ENCODE measurements at places on chromosomes 4 and X. TPM values are rescaled to one million over a fixed set of nuclear protein-coding genes. Genes with fewer than 3 reads are reported as not detected.

DNA sequence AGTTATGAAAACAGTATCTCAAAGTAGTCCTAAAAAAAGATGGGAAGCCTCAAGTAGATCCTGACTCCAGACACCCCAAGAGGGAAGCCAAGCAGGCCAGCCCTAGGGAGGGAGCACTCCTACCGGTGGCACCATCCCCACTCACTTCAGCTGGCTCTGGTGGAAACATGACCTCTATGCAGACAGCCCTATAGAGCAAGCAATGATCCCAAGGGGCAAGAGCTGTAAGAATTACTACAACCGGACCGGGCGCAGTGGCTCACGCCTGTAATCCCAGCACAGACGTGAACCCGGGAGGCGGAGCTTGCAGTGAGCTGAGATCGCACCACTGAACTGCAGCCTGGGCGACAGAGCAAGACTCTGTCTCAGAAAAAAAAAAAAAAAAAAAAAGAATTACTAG, 5.7 kb downstream of the LETM1 start:
- peaks cover 48% of the 10 kb centered on the region for H3K4me1 ChIP-seq
- H3K27ac ChIP-seq = no peak overlapping the region
- H3K4me3 ChIP-seq = no peak overlapping the region
- DNase-seq = no peak
- H3K27me3 ChIP-seq = no peaks in the 10 kb centered on the region

GRCh38 chr4:184103527-184104264, 114.0 kb downstream of the ENPP6 start:
- H3K4me1 ChIP-seq = peaks cover 15% of the 10 kb centered on the region
- no peak for DNase-seq
- no peak overlapping the region for H3K4me3 ChIP-seq
- no peaks in the 10 kb centered on the region for H3K36me3 ChIP-seq
- peak overlapping the region; percentile 72 for H3K27ac ChIP-seq
- H3K27me3 ChIP-seq = no peaks in the 10 kb centered on the region

DNA sequence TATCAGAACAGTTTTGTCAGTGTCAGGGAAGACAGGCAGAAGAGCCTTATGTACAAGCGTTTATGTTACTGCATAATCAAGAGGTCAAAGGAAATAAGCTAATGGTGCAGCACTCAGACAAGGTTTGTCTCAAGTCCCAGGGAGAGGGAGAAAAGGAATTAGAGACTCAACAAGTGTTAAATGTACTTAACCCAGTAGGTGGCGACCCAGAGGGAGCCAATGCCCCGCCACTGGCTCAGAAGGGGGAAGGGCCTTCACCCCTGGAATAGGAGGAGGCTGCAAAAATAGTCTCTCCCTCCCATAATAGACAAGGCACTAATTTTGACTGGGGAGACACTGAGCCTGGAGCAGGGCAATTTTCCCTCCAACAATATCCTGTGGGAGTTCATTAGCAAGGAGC, 14.1 kb upstream of the PAPSS1 start:
- no peak overlapping the region for H3K27ac ChIP-seq
- peaks cover 11% of the 10 kb centered on the region for H3K4me1 ChIP-seq
- no peaks in the 10 kb centered on the region for H3K36me3 ChIP-seq
- no peaks in the 10 kb centered on the region for H3K27me3 ChIP-seq
- DNase-seq = no peak
- no peak overlapping the region for H3K4me3 ChIP-seq

DNA sequence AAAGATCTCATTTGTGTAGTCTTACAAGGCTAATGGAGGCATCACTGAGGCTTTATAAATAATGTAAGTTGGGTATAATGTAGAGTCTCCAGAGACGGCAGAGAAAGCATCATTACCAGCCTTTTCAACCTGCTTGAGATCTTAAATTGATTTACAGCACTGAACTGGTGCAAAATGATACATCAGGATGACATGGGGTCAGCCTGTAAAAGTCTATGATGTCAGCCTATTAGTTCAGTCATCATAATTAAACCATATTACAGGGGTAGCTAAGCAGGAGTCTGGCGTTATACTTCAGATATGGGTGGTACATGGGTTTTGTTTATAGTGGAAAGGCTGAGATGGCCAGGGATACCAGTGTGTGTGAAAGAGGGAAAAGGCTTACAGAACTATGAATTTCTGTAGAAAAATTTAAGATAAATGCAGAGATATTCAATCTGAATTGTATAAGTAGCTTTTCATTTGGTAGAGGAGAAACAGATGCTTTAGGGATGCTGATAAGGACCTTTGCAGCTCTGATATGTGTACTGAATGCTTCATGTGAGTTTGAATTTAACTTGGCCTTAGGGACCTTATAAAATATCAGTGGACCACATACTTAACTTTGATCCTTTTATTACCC, 2.7 kb downstream of the SMAD1 start:
- no peak overlapping the region for H3K27ac ChIP-seq
- H3K4me3 ChIP-seq = no peak overlapping the region
- no peaks in the 10 kb centered on the region for H3K27me3 ChIP-seq

- no peaks in the 10 kb centered on the region for H3K27me3 ChIP-seq
- peak; percentile 57 for DNase-seq
- H3K27ac ChIP-seq = peak overlapping the region; percentile 82
- no peaks in the 10 kb centered on the region for H3K36me3 ChIP-seq
Measured at GRCh38 chrX:104113222-104113965, 1.1 kb downstream of the ZCCHC18 start.

DNA sequence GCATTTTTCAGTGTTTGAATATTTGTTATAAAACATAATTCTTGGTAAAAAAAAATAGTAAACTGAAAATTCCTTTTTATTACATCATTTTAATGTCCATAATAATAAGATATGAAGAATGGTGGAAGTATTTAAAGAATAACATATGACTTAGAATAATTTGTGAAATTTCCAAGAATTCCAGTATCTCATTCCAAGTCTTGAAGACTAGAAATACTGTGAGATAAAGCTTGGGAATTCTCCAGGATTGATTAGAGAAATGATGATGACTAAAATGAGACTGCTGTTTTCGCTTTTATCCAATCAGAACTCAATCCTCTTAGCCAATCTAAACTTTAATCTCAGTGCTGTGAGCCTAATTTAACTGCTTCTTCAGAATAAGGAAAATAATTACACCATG, 184.2 kb upstream of the HCCS start:
- H3K36me3 ChIP-seq = no peaks in the 10 kb centered on the region
- H3K27me3 ChIP-seq = no peaks in the 10 kb centered on the region
- no peak overlapping the region for H3K4me3 ChIP-seq

DNA sequence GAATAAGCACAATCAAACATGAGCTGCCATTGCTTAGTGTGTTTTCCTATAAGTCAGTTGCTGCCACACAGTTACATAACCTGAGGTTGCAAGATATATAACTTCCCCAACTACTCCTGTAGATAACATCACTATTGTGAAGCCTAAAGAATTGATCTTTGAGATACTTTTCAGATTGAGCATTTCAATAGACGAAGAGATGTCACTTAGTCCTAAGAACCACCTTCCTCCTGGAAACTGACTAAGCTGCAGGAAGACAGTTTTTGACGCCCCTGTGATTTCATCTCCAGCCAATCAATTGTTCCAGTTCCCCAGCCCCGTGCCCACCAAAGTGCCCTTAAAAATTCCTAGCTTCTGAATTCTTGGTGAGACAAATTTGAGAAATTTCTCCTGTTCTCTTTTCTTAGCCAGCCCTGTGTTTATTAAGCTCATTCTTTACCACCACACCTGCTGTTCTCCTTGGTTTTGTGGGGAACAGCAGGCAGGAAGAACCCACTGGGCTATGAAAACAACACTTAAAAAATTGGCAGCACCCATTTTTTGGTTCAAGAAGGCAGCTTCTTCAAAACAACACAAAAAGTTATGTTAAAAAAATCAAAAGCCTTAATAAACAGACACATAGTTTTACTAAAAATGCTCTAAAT, 317.1 kb upstream of the PABPC4L start:
- DNase-seq = no peak
- no peaks in the 10 kb centered on the region for H3K27me3 ChIP-seq
- no peak overlapping the region for H3K27ac ChIP-seq
- no peaks in the 10 kb centered on the region for H3K36me3 ChIP-seq
- no peak overlapping the region for H3K4me3 ChIP-seq
- no peaks in the 10 kb centered on the region for H3K4me1 ChIP-seq

DNA sequence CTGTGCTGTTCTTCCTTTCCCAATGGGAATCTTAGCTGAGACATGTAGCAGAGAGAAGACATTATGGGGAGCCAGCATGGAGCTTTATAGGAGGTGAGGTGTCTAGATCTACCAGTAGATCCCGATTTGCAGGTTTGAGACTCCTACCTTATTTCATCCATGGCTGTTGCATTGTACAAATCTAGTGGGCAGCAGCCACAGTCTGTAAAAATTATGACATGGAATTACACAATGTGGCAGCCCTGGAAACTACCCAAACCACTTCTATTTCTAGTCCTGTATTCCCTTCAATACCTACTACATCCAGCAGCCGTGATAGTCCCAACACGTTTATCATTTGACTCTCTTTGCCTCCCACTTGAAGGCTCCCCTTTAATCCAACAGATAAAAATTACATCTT, 8.1 kb downstream of the ATP7A start:
- H3K4me3 ChIP-seq = no peak overlapping the region
- peaks cover 11% of the 10 kb centered on the region for H3K4me1 ChIP-seq
- no peak overlapping the region for H3K27ac ChIP-seq

- no peaks in the 10 kb centered on the region for H3K36me3 ChIP-seq
- no peak overlapping the region for H3K27ac ChIP-seq
- no peak overlapping the region for H3K4me3 ChIP-seq
- no peaks in the 10 kb centered on the region for H3K27me3 ChIP-seq
Measured at GRCh38 chr4:83208371-83209365, 75.9 kb downstream of the COQ2 start.

Gene IKBKG
- 22.6 TPM for total RNA-seq

Gene LRAT
- total RNA-seq = not detected

Gene CT83
- total RNA-seq = not detected

Gene ZMAT1
- 16.8 TPM for total RNA-seq

Gene TEX13A
- total RNA-seq = not detected
